Esophagus (tissue), 2 donors: ENCODE measurements at places on chromosomes 11 and 22. TPM values are rescaled to one million over a fixed set of nuclear protein-coding genes. Genes with fewer than 3 reads are reported as not detected.

APOA5 gene
- not detected for polyA plus RNA-seq

PRG3 gene
- polyA plus RNA-seq = not detected

LDHAL6A gene
- not detected for polyA plus RNA-seq

KREMEN1 gene
- polyA plus RNA-seq = 29.1 TPM

CARD16 gene
- polyA plus RNA-seq = 32.7 TPM

SYT9 gene
- polyA plus RNA-seq = 0.01 TPM

MS4A7 gene
- polyA plus RNA-seq = 1.1 TPM

BET1L gene
- 18.0 TPM for polyA plus RNA-seq

BIK gene
- 11.4 TPM for polyA plus RNA-seq
